T-cell (primary cell): ENCODE measurements at places on chromosomes 16 and 17. TPM values are rescaled to one million over a fixed set of nuclear protein-coding genes. Genes with fewer than 3 reads are reported as not detected.

GAS2L2 gene
- 0.26 TPM for total RNA-seq

LITAFD gene
- not detected for total RNA-seq

- H3K4me3 ChIP-seq: no peak overlapping the region
- H3K4me1 ChIP-seq: peaks cover 20% of the 10 kb centered on the region
Measured at GRCh38 chr17:51164911-51165679, 1.1 kb upstream of the NME2 start.

- no peaks in the 10 kb centered on the region for H3K27me3 ChIP-seq
- peaks cover 83% of the 10 kb centered on the region for H3K36me3 ChIP-seq
- no peak overlapping the region for H3K4me3 ChIP-seq
- no peaks in the 10 kb centered on the region for H3K4me1 ChIP-seq
- DNase-seq: no peak
Measured at GRCh38 chr17:76056882-76057281, 15.4 kb downstream of the SRP68 start.

- DNase-seq: no peak
- H3K4me3 ChIP-seq: no peak overlapping the region
- H3K4me1 ChIP-seq: no peaks in the 10 kb centered on the region
- H3K36me3 ChIP-seq: no peaks in the 10 kb centered on the region
Measured at GRCh38 chr17:77256710-77257109, 115.9 kb downstream of the SEC14L1 start.

- no peak overlapping the region for H3K27ac ChIP-seq
- DNase-seq: no peak
- peaks cover 3% of the 10 kb centered on the region for H3K27me3 ChIP-seq
- H3K4me3 ChIP-seq: no peak overlapping the region
Measured at GRCh38 chr17:17528696-17529652, 32.8 kb upstream of the RASD1 start.

DNA sequence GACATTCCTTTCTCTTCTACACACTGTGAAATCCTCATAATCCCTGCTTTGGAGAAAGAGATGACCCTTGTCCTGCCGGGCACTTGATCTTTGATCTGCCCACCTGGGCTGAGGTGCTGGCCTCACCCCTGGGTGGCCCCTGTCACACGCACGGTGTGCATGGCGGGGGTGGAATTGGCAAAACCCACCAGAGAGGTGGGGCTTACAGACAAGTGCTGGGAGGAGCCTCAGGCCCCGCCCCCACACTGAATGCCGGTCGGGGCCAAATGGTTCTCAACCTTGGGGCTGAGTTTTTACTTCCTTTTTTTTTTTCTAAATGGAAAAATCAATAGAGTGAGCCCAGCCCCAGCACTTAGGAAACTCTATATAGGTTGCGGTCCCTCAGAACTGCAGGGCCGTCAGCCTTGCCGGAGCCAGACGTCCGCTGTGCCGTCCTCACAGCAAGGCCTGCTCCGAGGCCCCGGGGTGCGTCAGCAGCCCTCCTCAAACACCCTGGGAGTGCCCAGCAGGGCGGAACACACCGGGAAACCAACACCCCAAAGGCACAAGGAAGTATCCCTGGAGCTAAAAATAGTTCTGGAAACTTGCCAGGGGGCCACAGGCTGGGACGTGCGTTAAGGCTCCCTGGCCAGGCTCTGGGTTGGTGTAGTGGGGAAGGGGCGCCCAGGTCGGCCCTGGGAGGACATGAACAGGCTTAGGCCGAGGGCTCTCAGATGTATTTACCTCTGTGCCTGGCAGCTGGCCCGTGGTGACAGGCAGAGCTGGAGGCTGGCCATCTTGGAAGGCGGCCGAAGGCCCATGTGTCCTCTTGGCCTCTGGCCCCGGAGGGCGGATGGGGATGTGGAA, 11.0 kb downstream of the GPRC5C start:
- H3K27me3 ChIP-seq: no peaks in the 10 kb centered on the region
- DNase-seq: no peak
- peak overlapping the region; percentile 5 for H3K4me3 ChIP-seq
- H3K36me3 ChIP-seq: no peaks in the 10 kb centered on the region
- no peak overlapping the region for H3K27ac ChIP-seq

CHST4 gene
- not detected for total RNA-seq

ASPHD1 gene
- total RNA-seq: not detected

GRCh38 chr17:75771334-75772281, 6.6 kb upstream of the GALK1 start:
- peaks cover 2% of the 10 kb centered on the region for H3K4me1 ChIP-seq
- no peak overlapping the region for H3K27ac ChIP-seq
- H3K27me3 ChIP-seq: no peaks in the 10 kb centered on the region
- H3K4me3 ChIP-seq: no peak overlapping the region

DNA sequence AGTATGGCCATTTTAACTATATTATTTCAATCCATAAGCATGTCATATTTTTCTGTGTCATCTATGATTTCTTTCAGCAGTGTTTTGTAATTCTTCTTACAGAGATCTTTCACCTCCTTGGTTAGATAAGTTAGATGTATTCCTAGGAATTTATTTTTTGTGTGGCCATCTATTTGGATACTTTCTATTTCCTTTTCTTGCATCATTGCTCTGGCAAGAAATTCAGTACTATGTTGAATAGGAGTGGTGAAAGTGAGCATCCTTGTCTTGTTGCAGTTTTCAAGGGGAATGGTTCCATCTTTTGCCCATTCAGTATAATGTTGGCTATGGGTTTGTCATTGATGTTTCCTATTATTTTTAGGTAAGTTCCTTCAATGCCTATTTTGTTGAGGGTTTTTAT, 15.1 kb upstream of the ABCA9 start:
- H3K27me3 ChIP-seq: no peaks in the 10 kb centered on the region
- H3K4me3 ChIP-seq: no peak overlapping the region
- DNase-seq: no peak
- H3K36me3 ChIP-seq: no peaks in the 10 kb centered on the region

DNA sequence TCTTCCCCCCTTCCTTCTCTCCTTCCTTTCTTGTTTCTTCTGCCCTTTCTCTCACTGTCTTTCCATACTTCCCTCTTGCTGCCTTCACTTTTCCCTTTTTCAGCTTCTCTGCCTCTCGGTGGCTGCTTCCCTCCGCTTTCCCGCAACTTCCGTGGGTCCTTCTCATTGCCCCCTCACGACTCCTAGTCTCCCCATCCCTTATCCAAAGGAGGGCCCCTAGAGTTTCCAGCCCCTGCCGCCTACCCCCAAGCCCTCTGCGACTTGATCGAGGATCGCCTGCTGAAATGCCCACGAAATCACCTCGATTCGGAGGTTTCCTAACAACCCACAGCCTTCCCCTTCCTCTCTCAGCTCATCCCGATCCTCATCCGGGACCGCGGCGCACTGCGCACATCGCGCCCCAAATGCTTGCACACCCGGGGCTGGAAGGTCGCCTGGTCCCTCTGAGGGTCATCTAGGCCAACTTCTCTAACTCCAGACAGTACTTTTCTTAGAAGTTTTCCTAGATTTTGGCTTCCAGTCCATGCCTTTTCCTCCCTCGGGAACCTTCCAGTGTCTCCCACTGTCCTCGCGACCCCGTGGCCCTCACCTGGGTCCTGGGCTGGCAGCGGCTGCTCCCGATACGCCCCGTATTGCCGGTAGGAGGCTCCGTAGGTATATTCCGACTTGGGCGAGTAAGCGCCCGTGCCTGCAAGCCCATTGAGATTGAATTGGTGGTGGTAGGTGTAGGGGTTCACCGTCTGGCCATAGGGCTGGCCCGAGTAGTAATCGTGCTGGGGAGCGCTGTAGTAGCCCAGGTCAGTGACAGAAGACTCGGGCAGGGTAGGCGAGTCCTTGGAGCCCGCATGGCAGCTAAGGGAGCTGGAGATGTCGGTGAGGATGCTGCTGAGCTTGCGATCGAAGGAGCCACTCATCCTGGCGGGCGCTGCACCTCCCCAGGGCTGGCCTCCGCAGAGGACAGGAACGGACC, 654 bp downstream of the DLX3 start:
- H3K27me3 ChIP-seq: peaks cover 16% of the 10 kb centered on the region
- H3K4me1 ChIP-seq: peaks cover 51% of the 10 kb centered on the region
- DNase-seq: no peak
- no peak overlapping the region for H3K27ac ChIP-seq

GRCh38 chr16:85717393-85718152, 28.8 kb upstream of the GINS2 start:
- H3K27me3 ChIP-seq: no peaks in the 10 kb centered on the region
- DNase-seq: peak; percentile 21
- no peak overlapping the region for H3K4me3 ChIP-seq
- no peaks in the 10 kb centered on the region for H3K36me3 ChIP-seq
- H3K27ac ChIP-seq: no peak overlapping the region
- peaks cover 11% of the 10 kb centered on the region for H3K4me1 ChIP-seq

DNA sequence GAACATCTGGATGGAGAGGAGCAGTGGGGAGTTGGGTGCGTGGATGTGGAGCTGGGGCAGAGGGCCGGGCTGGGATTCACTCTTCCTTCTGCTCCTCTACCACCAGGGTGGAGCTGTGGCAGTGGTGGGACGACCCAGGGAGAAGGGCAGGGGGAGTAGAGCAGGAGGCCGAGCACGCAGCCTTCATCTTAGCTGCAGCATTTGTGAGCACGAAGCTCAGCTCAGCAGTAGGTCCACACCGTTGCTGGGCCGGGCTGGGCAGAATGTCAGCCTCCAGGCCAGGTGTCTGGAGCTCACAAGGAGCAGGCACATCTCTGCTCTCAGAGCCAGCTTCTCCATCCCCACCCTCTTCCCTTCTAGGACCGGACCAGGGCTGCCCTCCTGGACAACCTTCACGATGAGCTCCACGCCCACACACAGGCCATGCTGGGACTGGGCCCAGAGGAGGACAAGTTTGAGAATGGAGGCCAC, 55.7 kb downstream of the OR1D5 start:
- peaks cover 10% of the 10 kb centered on the region for H3K36me3 ChIP-seq
- DNase-seq: no peak
- peaks cover 2% of the 10 kb centered on the region for H3K4me1 ChIP-seq
- H3K27me3 ChIP-seq: no peaks in the 10 kb centered on the region
- no peak overlapping the region for H3K4me3 ChIP-seq
- H3K27ac ChIP-seq: no peak overlapping the region

DNA sequence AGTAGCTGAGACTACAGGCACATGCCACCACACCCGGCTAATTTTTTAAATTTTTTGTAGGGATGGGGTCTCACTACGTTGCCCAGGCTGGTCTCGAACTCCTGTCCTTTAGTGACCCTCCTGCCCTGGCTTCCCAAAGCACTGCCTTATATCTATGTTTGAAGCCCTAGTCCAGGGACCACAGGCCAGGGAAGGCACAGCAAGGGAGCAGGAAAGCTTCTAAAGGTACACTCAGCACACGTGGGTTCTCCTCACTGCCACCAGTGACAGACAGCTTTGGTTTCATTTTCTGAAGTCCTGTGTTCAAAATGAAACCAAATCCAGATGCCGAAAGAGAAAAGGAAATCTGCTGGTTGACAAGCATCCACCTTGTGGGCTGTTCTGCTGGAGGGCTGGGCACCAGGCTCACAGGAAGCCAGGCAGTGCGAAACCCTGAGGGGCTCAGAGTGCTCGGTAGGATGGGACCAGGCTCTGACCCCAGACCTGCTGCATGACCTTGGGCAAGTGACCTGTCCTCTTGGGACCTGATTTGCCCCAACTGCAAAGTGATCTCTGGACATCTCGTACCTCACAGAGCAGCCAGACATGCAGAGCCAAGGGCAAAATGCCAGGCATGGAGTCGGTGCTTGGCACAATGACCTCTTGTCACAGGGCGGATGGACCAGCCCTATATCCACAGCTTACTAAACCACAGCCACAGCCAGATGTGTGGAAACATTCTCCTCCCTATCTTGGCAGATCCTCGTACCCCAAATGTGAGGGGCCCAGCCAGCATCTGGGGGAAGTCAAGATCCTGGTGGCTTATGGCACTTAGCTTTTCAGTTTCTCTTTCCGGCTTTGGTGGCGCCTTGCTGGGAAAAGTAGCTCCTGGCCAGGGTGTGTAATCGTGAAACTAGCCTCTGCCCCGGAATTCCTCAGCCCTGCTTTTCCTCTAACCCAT, 2.8 kb upstream of the SOCS1 start:
- no peaks in the 10 kb centered on the region for H3K36me3 ChIP-seq
- H3K27me3 ChIP-seq: no peaks in the 10 kb centered on the region
- peaks cover 35% of the 10 kb centered on the region for H3K4me1 ChIP-seq
- H3K27ac ChIP-seq: peak overlapping the region; percentile 50
- H3K4me3 ChIP-seq: peak overlapping the region; percentile 3

DNA sequence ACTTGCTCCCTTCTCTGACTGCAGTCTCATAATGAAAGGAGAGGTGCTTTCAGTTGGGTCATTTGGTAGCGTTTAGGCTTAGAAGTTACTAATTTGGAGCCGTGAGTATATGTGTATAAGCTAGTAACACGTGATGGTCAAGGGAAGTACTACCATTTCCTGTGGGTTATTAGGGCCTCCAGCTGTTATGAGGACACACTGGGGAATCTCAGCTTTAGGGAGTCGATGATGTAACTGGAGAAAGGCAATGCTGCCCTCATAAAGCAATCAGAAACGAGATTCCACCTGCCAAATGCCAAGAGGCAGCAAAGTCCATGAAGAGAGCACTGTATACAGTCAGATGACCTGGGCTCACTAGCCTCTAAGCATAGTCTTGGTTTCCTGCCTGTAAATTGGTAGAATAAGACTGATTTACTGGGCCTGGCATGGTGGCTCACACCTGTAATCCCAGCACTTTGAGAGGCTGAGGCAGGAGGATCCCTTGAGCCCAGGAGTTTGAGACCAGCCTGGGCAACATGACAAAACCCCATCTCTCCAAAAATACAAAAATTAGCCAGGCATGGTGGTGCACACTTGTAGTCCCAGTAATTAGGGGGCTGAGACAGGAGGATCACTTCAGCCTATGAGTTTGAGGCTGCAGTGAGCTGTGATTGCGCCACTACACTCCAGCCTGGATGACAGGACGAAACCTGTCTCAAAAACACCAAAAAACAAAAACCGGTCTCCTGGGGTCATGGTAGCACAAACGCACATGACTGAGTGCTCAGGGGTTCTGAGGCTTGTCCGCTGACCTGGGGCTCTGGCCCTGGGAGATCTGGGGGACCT, 53.0 kb downstream of the SF3B3 start:
- no peak overlapping the region for H3K27ac ChIP-seq
- H3K36me3 ChIP-seq: peaks cover 32% of the 10 kb centered on the region
- H3K4me1 ChIP-seq: no peaks in the 10 kb centered on the region
- no peak overlapping the region for H3K4me3 ChIP-seq
- DNase-seq: no peak

KRTAP16-1 gene
- 1.1 TPM for total RNA-seq

DNA sequence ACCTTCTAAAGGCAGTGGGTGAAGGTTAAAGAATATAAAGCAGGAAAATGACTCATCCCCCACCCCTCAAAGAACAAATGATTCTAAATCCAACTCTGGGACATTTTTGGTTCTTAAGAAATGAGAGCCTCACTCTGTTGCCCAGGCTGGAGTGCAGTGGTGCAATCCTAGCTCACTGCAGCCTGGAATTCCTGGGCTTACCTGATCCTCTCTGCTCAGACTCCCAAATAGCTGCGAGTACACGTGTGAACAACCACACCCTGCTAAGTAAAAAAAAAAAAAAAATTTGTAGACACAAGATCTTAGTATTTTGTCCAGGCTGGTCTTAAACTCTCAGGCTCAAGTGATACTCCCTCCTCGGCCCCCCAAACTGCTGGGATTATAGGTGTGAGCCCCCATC, 298.8 kb upstream of the MAF start:
- H3K27ac ChIP-seq: no peak overlapping the region
- no peak overlapping the region for H3K4me3 ChIP-seq
- H3K27me3 ChIP-seq: peaks cover 2% of the 10 kb centered on the region
- H3K36me3 ChIP-seq: no peaks in the 10 kb centered on the region
- DNase-seq: no peak
- no peaks in the 10 kb centered on the region for H3K4me1 ChIP-seq

PKMYT1 gene
- total RNA-seq: 2.2 TPM
